Gastroesophageal sphincter (tissue), 4 donors: ENCODE measurements at places on chromosomes 11 and 22.

- ATAC-seq = no peak
These were observed 30.9 kb downstream of the ZBTB16 start for GRCh38 chr11:114090225-114090910.

- ATAC-seq = no peak
These were observed 15.5 kb downstream of the NECTIN1 start for GRCh38 chr11:119713359-119714040.

DNA sequence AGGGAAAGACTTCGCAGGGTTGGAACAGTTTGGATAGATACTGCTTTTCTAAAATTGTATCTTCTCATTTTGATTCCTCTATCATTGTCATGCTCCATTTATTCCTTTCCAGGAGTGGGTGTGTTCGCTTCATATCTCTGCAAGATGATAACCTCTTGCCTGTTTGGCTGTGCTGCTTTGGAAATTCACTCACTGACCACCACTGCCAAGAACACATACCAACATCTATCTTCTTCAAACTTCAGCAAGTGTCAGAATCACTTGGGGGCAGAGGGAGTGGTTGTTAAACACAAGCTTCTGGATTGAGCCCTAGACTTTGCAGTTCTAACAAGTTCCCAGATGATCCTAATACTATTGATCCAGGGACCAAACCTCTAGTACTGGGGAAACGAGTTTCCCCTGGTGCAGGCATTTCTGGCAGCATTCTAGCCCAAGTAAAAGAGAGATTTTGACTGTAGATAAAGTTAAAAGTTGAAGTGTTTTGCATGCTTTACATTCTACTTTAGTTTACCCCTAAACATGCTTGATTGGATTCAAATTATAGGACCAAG is 11.5 kb upstream of the DKK3 start:
- no peak for ATAC-seq

DNA sequence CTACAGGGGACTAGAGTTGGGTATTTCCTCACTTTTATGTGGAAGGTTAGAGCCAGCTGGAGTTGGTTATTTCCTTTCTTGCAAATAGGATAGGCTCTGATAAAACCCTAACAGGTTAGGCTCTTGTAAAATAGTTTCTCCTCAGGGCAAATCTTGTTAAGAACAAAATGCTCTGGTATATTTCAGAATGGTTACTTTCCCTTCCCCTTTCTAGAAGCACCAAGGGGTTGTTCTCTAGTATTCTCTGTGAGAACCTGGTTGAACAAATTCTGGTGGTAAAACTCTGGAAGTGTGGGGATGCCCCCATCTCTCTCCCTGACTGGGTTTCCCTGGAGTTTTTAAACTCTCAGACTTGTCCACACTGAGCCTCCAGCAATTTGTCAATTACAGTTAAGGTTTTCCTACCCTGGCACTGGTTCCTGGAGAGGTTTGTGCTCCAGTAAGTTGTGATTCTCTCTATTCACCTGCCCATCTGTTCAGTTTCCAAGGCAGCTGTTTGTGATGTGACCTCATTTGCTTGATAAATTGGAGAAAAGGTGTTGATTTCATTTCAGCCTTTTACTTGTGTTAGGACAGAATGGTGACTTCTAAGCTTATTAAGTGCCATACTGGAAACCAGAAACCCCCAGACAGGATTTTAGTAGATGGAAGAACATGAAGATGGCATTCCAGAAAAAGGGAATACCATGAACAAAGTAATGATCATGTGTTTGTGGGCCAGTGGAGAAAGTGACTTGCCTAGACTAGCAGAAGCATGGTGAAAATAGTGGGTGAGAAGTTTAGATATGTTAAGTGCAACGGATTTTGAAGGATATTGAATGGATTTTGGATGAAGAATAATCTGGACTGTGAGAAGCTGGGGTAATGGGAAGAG is 64.6 kb downstream of the EXT2 start:
- no peak for ATAC-seq

DNA sequence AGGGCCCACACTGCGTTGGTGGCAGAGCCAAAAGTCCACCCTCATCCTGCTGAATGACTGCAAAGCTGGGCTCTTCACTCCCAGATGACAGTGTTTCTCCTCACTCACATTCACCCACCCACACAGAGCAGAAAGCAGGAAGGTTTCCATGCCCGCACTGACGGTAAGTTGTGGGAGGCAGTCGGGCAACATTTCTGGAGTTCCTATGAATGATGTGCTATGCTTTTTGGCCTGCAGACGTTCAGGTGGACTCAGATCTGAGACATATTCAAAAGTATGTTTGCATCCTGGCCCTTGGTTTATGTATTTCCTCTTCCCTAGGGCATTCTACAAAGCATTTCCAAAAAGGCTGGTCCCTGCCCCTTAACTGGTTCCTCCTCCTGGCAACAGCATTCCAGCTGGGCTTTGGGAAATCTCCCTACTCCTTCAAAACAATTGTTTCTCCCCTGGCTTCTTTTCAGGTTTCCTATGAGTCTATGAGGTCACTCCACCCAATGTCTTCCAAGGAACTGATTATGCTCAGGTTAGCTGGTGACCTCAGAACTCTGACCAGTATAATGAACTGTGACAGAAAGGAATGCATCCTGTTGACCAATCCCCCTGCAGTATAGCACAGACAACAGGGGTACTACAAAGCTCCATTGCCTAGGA is 36.4 kb downstream of the PACSIN2 start:
- ATAC-seq = peak; percentile 87

DNA sequence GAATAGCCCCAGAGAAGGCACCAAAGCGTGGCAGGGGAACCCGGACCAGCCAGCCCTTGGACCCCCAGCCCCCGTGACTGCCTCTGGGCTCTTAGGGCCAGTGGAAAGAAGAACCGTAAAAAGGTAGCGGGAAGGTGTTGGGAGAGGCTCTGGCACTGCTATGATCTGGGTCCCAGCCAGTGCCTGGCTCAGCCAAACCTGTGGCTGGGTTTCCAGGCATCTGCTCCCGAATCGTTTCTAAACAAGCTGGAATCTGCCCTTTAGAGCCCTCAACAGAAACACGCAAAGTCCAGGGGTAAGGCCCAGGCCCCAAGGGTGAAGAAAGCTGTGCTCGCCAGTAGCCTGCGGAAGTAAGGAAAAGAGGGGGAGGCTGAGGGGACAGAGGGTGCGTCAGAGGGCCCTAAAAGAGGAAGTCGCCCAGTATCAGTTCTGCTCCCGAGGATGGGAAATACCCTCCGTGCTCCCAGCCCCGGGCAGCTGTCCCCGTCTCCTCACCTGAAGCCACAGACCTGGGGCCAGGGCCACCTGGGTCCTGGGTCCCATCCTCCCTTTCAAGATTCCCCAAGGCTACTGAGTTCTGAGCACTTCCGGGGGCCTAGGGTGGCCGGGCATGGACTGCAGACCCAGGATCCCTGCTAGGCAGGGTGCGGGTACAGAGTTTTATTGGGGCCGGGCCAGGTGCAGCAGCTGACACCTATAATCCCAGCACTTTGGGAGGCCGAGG is 24.7 kb downstream of the IL10RA start:
- peak; percentile 72 for ATAC-seq

GRCh38 chr11:12118949-12119348 is 8.6 kb downstream of the MICAL2 start:
- ATAC-seq = no peak

- ATAC-seq = peak; percentile 52
These were observed 403 bp upstream of the SBF2 start for GRCh38 chr11:10294290-10294953.

GRCh38 chr11:66081505-66081904 is 11.4 kb downstream of the PACS1 start:
- ATAC-seq = no peak

GRCh38 chr11:60974726-60975125 is 3.2 kb downstream of the CD6 start:
- no peak for ATAC-seq

- no peak for ATAC-seq
These were observed 118.8 kb downstream of the INSC start for GRCh38 chr11:15233371-15234165.
